ENCODE measurements at places on chromosomes 7 and 10.

- DNase-seq, result no peak
Observed at GRCh38 chr7:18491871-18492270, 3.7 kb upstream of the HDAC9 start.

GRCh38 chr10:131062621-131063260 is 248.8 kb downstream of the TCERG1L start:
- no peak for DNase-seq

DNA sequence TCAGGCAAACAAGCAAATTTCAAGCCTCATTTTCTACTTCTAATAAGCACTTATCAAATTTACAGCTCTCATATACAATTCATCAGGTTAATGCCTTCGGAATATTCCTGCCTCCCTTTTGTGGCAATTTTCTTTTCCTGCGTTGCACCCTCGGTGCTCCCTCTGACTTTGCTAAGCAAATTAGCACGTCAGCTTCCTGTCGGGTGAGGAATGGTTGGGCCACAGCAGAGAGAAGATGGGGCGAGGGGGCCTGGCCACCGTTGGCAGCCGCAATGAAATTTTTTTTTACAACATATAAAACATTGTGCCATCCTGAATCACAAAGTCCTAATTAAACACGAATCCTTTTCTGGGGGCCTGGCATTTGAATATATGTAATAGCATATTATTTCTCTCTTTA is 28.1 kb downstream of the ELFN1 start:
- no peak for DNase-seq

- DNase-seq, result no peak
Observed at GRCh38 chr7:20350518-20350951, 19.8 kb downstream of the ITGB8 start.

GRCh38 chr7:144738708-144739314 is 97.0 kb downstream of the TPK1 start:
- DNase-seq, result peak; percentile 18

GRCh38 chr10:95392681-95393164 is 101.9 kb upstream of the PDLIM1 start:
- no peak for DNase-seq

DNA sequence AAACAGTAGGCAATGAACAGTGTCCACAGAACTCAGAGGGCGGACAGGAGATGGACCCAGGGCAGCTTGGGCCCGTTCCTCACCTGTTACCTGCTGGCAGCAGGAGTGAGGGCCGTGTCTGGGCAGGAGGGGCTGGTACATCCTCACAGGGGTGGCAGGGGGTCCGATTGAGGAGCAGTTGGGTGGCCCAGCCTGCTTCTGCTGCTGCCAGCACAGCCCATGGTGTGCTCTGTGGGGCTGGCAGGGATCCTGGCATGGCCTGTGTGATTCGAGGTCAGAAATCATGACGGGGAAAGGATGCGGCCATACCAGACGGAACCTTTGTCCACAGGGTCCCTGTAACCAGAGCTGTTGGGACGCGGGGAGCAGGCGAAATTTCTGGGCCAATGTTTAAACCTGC is 49.6 kb downstream of the INPP5A start:
- DNase-seq, result no peak

DNA sequence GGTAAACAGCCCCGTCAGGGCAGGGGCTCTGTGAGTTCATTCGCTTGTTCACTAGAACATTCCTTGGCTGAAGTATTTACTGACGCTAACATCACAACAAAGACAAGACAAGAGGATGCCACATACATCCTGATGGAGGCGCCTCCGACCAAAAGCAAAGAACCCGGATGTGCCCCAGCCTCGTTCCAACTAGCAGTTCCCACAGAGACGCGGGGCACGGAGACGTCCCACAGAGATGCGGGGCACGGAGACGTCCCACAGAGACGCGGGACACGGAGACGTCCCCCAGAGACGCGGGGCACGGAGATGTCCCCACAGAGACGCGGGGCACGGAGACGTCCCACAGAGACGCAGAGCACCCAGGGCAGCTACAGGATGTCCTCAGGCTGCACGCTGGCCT is 35.4 kb upstream of the CFAP46 start:
- DNase-seq, result no peak

GRCh38 chr7:132291481-132291880 is 284.8 kb downstream of the PLXNA4 start:
- no peak for DNase-seq

DNA sequence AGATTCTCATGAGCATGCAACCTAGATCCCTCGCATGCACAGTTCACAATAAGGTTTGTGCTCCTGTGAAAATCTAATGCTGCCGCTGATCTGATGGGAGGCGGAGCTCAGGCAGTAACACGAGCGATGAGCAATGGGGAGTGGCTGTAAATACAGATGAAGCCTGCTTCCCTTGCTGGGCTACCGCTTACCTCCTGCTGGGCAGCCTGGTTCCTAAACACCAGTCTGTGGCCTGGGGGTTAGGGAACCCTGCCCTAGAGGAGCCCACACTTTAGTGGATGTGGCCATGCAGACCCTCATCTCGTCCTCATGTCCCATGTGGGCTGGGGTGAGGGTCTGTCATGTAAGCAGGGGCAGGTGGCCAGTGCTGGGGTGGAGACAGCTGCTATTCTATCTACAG is 417.6 kb downstream of the GLRX3 start:
- DNase-seq, result no peak

DNA sequence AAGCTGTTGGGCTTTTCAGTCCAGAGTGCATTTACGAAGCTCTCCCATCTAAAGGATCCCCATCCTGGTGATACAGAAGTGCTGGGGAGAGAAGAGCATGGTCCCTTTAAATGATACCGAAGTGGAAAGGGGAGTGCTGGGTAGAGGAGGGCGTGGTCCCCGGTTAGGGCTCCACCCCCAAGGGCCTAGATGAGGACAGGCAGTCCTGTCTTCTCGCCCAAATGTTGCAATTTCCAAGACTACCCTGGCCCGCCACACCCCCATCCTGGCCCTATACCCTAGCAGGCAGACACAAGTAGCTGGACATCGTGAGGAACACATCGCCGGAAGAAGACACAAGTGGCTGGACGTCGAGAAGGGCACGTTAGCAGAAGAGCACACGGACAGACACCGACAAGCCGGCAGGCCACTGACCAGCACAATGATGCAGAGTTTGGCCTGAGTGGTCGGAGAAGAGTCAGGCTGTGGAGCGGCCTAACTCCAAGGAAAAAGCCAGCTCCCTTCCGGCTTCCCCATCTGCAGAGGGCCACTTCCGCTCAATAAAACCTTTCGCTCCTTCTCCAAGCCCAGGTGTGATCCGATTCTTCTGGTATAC is 439.5 kb upstream of the NRP1 start:
- no peak for DNase-seq

- no peak for DNase-seq
Observed at GRCh38 chr7:95529701-95530100, 44.0 kb downstream of the ASB4 start.

- no peak for DNase-seq
Observed at GRCh38 chr10:66819691-66820090, 106.1 kb upstream of the LRRTM3 start.

DNA sequence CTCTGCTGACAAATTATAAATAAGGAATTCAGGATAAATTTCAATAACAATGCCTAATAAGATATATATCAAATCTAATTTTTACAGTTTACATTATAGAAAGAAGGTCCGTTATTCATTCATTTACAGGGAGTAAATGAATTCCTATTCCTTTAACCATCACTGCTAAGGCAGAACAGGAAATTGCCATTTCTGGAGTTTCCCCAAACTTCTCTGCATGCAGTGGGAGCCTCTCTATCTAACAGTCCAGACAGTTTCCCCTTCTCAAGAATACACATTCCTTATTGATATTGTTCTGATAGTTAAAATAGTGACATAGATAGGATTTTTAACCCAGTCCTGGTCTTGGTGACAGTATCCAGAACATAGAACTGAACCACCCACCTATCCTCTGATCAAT is 24.3 kb downstream of the MKI67 start:
- DNase-seq, result no peak

- no peak for DNase-seq
Observed at GRCh38 chr7:133860628-133861335, 266.4 kb upstream of the LRGUK start.

- no peak for DNase-seq
Observed at GRCh38 chr7:94957061-94957460, 49.7 kb downstream of the PPP1R9A start.

DNA sequence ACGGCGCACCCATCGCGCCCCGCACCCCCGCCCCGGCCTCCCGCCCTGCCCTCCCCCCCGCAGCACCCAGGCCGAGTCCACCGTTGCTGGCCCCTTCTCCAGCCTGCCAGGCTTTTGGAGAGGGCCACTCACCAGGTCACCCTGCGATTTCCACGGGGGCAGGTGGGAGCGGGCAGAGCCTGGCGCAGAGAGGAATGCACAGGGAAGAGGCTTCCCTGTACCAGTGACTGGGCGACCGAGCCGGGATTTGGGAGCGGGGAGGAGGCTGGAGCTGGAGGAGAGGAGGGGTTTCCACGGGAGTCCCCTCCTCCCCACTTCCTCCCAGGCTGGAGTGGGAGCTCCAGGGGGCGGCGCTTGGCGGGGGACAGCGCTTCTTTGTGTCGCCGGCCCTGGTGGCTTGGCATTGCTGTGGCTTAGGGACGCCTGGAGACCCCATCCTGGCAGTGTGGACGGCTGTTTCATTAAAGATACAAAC is 19.3 kb downstream of the TCAF1 start:
- no peak for DNase-seq

DNA sequence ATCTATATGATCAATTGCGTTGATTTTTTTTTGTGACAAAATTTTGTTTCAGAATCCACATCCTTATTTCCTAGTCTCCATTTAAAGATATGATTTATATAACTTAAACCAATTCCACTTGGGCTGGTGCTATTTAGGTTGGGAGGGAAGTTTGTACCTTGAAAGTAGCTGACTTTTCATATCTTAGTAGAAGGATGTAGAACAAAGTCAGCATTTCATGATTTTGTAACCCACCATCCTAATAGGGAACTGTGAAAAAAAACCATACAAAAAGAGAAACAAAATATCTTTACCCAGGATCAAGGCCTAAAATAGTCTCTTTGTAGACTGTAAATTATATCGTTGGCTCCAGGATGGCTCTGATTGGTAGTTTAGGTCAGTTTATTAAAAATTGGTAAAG is 8.3 kb downstream of the HECTD2 start:
- DNase-seq, result no peak

- DNase-seq, result no peak
Observed at GRCh38 chr10:129525401-129525801, 58.4 kb downstream of the MGMT start.

GRCh38 chr10:1292611-1293031 is 236.4 kb downstream of the WDR37 start:
- no peak for DNase-seq

DNA sequence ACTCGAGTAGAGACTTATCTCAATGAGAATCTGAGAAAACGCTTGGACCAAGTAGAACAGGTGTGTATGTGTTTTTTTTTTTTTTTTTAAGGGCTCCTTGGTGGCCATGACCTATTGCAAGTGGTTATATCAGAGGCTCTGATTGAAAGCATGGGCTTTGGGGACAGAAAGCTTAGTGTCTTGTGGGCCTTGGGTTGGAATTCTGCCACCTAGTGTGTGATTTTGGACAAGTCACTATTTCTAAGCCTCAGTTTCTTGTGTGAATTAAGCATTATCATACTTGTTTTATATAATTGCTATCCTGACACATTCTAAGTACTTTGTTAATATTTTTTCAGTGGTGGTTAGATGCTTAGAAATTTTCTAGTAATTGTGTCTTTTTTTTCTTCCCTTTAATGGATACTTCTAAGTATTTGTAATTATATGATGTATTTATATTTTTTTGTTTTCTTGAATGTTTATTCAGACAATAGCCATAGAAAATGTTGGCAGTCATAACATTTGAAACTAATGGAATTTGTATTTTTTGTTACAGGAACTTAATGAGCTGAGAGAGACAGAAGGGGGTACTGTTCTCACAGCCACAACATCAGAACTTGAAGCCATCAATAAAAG is 33.1 kb downstream of the SMC3 start:
- DNase-seq, result peak; percentile 87

- DNase-seq, result no peak
Observed at GRCh38 chr7:80243425-80243824, 108.8 kb downstream of the GNAI1 start.

GRCh38 chr7:88922944-88923343 is 127.4 kb upstream of the TEX47 start:
- no peak for DNase-seq

- DNase-seq, result peak; percentile 29
Observed at GRCh38 chr7:132518102-132518838, 58.0 kb downstream of the PLXNA4 start.

DNA sequence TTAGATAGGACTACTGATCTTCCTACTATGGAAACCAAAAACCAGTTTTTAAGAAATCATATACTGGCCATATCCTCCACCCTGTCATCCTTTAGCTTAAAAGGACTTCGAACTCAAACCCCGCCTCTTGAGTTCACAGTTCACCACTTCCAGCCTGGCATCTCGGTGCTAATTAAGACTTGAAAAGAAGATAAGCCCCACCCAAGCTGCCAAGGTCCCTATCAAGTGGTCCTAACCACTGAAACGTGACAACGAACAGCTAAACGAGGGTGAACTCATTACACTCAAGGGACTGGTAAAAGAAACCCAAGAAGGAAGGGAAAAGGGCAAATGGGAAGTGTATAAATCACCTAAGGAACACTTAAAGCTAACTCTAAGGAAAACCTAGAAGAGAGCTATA is 16.1 kb downstream of the COL17A1 start:
- no peak for DNase-seq

DNA sequence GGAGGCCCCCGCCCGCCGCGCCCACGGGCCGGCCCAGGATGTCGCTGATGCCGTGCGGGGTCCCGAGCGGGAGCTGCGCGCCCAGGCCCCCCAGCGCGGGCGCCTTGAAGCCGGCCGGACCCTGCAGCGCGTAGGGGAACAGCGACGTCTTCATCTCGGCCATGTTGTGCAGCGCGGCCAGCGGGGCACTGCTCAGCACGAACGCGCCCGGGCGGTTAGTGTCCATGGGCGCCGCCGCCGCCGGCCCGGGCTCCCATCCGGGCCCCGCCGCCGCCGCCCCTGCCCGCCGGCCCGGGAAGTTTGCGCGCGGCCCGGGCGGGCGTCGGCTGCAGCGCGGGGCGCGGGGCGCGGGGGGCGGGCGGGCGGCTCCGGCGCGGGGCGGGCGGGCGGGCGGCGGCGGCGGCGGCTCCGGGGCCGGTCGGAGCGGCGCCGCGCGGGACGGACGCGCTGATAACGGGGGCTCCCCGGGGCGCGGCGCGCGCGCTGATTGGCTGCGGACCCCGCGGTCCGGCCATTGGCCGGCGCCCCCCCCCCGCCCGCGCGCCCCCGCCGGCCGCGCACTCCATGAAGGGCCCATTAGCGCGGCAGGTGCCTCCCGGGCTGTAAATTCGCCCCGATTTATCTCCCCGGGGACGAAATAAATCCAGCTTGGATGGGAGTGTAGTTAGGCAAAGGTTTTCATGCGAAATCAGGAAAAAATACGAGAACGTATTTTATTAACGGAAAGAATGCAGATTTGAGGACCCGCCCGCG is at the start of gene NKX6-2:
NKX6-2 (minus strand) TSS at position 425 of the 753 bp plus-strand sequence; CDS start at position 226, 199 bp downstream.
- no peak for DNase-seq

DNA sequence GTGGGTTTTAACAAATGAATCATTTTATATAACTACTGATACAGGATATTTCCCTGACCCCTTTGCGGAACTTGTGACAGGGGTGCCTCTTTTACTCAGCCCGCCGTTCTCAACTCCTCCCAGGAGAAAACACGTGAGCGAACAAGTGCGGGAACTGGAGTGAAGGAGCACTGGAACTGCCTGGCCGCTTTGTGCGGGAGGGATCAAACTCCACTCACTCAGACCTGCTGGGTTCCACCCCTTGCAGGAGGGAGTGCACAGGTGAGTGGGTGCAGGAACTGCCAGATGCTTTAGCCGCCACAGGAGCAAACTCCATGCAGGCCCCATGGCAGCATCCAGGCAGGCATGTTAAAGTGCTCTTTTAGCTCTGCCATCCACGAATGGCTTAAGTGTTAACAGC is 513.4 kb upstream of the GRM3 start:
- DNase-seq, result no peak

Data from HCT116 (cell line).